ENCODE measurements at places on chromosomes 7 and 10. TPM values are rescaled to one million over a fixed set of nuclear protein-coding genes. Genes with fewer than 3 reads are reported as not detected.

Gene MACC1
- polyA plus RNA-seq, result 1.6 TPM

Gene DBNL
- polyA plus RNA-seq, result 306 TPM

Gene CALHM3
- polyA plus RNA-seq, result not detected

Gene COL1A2
- not detected for polyA plus RNA-seq

Gene FOXP2
- not detected for polyA plus RNA-seq

Gene SCIN
- polyA plus RNA-seq, result not detected

GRCh38 chr7:142746264-142746663, 3.0 kb upstream of the PRSS1 start:
- no peak for DNase-seq

GRCh38 chr7:43868681-43869005, 674 bp downstream of the MRPS24 start:
- DNase-seq, result no peak

DNA sequence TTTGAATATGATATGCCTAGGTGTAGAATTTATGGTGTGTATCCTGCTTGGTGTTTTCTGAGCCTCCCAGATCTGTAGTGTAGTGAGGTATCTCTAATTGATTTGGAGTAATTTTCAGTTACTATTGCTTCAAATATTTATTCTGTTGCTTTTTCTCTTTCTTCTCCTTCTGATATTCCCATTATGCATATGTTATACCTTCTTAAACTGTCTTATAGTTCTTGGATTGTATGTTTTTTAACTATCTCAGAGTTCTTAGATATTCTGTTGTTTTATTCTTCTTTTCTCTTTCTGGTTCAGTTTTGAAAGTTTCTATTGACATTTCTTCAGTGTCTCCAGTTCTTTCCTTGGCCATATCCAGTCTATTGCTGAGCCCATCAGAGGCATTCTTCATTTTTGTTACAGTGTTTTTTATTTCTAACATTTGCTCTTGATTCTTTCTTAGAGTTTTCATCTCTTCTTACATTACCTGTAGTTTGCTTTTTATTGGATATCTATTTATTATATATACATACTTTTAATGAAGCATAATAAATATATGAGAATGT, 205.4 kb upstream of the LRGUK start:
- no peak for DNase-seq

DNA sequence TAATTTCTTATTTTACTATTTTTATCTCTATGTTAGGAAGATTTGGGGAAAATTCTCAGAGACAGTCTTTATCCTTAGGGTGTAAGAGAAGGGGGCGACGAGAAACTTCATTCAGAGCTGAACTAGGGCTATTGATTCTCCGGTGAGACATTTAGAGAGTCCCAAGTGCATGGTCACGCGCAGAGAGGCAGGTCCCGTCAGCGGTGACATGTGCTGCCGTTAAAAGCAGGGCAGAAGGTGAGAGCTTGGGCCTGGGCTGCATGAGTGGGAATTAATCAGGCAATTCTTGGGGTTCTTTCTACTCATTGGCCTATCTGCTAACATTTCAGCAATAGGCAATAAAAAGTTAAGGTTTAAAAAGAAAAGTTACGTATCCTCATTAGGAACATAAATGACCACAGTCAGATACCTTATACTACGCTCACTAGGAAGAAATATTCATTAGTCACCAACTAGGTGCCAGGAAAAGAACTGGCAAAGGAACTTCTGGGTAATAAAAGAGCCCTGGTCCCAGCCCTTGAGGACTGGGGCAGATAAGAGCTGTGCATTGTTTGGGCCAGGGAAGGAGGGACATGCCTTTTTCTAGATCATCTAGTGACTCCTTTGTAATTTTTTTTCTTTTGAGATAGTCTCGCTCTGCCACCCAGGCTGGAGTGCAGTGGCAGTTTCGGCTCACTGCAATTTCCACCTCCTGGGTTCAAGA, 21.2 kb downstream of the PRKCQ start:
- DNase-seq, result no peak
